Umbilical cord (tissue), 2 donors: ENCODE measurements at places on chromosomes 7 and 10. TPM values are rescaled to one million over a fixed set of nuclear protein-coding genes. Genes with fewer than 3 reads are reported as not detected.
A peak's percentile ranks its signal among the peaks of the same experiment; 100 is the strongest.

The TMEM236 gene
- 1.2 TPM for total RNA-seq

The FAM237B gene
- 1.7 TPM for total RNA-seq

The PIK3CG gene
- total RNA-seq, result 10.6 TPM

The SEMA3A gene
- 10.4 TPM for total RNA-seq

The SAMD9 gene
- total RNA-seq, result 24.6 TPM

The CCDC172 gene
- 2.9 TPM for total RNA-seq

The GBX1 gene
- not detected for total RNA-seq

The ZNF800 gene
- 33.0 TPM for total RNA-seq

The TMEM196 gene
- 14.9 TPM for total RNA-seq

The HTRA1 gene
- 401 TPM for total RNA-seq

The CHN2 gene
- 20.2 TPM for total RNA-seq

DNA sequence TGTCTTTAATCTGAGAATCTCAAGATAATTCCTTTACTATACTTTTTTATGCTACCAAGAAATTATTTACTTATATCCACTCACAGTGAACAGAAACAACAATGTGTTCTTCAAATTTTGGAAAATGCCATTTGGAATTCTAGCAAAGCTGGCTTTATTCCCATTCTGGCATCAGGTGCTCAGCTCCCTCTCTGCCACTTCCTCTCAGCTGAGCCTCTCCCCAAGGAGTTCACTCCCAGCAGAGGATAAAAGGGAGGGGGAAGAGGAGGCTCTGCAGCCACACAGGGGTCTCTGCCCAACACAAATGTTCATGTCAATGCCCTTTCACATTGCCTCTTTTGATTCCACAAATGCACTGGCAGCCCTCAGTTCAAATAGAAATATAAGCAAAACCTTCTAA lies 116.9 kb downstream of the CPEB3 start:
- no peak for DNase-seq

DNA sequence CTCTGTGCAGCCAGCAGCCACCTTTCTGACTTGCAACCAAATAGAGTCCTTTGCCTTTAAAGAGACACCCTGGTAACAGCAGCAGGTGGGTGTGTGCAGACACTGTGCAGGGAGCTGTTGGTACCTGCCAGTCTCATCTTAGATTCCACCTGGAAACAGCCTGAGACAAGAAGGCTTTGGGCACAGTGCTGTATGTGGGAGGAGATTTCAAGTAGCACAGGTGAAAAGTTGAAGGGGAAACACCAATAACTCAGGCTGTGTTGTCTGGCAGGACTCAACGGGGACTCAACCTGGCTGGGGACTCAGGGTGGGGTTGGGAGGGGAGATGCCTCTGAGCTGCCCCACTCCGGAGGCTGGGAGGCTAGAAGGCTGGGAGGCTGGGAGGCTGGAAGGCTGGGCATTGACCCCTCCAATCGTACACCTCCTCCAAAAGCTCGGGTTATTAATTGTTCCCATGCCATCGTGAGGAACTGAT lies 6.7 kb downstream of the CPXM2 start:
- DNase-seq, result peak; percentile 32

- peak; percentile 13 for DNase-seq
Observed at GRCh38 chr7:90597563-90598253, 1.6 kb downstream of the CDK14 start.

DNA sequence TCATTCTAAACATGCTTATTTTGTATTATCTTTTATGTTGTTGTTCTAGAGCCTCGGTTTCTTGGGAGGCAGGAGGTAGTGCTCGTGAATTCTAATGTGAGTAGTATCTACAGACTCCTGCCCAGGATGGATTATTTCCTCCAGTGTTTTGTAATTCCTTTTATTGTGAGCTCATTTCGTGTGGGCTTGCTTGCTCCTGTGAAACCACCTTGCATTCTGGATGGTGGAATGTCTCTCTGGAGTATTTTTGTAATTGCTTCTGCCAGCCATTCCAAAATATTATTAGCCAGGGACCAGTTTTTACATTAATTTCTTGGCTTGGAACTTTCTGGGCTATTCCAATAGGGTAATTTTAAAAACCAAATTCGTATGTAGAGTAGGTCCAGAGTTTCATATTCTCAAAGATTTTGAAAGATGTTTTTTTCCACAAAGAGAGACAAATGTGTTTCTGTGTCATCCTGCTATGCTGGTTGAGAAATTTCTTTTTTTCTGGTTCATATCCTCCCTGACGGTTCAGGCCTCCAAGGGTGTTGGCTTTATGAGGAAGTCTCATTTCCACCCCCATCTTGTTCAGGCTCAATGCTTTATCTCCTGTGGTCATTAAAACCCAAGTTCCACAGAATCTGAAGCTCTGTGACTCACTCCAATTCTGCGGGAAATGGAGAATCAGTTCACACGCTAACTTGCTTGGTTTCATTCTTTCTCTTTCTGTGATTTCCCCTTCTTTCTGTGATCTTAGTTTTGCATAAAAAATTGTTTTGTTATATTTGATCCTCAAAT lies 41.7 kb upstream of the CALD1 start:
- peak; percentile 82 for DNase-seq

- no peak for DNase-seq
Observed at GRCh38 chr10:57353403-57354003, 914.2 kb downstream of the IPMK start.

GRCh38 chr10:34155812-34156211 lies 659.3 kb downstream of the PARD3 start:
- no peak for DNase-seq

DNA sequence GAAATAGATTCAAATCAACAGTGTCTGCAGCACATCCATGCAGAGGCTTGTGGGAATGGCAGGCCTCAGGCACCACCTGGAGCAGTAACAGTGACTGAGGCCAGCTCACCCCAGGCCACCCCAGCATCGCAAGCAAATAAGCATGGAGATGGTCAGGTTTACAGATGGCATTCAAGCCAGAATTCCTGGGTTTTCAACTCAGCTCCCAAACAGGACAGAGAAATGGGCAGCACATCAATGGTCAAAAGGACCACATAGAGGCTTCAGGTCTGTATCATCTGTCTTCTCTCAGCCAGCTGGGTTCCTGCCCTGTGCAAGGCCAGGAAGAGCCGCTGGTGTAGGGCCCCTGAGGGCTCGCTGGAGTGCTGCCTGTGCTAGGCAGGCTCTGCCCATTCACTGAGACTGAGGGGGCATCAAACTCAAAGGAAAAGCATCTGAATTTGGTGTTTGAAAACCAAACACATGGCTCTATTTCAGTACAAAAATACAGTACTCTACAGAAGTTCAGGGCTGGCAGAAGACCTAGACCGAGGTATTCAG lies 112.5 kb downstream of the KMT2E start:
- no peak for DNase-seq

GRCh38 chr7:152969335-152969734 lies 209.8 kb downstream of the ACTR3B start:
- no peak for DNase-seq

- DNase-seq, result no peak
Observed at GRCh38 chr7:105689067-105689819, 108.0 kb upstream of the EFCAB10 start.

DNA sequence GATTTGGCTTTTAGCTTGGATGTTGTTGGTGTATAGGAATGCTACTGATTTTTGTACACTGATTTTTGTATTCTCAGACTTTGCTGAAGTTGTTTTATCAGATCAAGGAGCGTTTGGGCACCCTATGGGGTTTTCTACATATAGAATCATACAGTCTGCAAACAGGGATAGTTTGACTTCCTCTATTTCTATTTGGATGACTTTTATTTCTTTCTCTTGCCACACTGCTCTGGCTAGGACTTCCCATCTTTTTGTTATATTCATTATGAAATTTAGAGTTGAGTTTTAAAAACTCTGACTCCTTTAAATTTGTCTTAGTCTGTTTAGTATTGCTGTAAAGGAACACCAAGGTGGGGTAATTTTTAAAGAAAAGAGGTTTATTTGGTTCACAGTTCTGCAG lies 4.7 kb downstream of the ZNF786 start:
- no peak for DNase-seq

- DNase-seq, result peak; percentile 80
Observed at GRCh38 chr10:57624856-57625592, 642.7 kb downstream of the IPMK start.

- no peak for DNase-seq
Observed at GRCh38 chr7:88458279-88458678, 151.6 kb upstream of the STEAP4 start.

- no peak for DNase-seq
Observed at GRCh38 chr10:106360870-106361269, 803.6 kb downstream of the SORCS1 start.

DNA sequence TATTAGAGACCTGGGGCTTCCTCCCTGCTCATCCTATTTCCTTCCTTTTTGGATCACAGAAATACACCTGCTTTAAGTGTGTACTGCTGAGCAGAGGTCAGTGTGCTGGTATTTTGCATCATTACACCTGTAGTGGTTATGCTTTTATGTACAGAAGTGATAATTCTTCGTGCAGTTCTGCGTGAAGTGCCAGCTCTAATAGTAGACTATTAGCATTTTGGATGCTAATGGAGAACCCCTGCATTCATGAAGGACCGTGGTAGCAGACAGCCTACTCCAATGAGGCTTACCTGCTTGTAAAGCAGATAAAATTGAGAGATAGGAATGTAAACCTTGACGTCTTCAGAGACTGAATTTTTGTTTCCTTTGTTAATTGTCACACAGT lies 114.3 kb downstream of the CDK14 start:
- no peak for DNase-seq

GRCh38 chr10:7696545-7696944 lies 6.6 kb upstream of the ITIH2 start:
- no peak for DNase-seq

DNA sequence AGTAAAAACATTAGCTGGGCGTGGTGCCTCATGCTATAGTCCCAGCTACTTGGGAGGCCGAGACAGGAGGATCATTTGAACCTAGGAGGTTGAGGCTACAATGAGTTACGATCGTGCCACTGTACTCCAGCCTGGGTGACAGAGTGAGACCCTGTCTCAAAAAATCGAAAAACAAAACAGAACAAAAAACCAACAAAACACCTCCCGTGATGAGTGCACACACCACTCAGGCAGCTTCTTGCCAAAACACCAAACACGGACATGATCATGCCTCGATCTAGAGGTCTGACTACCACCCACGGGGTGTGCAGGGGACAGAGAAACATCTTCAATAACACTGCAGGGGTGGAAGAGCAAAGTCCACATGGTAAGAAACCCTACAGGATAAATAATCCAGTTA lies 44.4 kb downstream of the AMZ1 start:
- DNase-seq, result no peak

DNA sequence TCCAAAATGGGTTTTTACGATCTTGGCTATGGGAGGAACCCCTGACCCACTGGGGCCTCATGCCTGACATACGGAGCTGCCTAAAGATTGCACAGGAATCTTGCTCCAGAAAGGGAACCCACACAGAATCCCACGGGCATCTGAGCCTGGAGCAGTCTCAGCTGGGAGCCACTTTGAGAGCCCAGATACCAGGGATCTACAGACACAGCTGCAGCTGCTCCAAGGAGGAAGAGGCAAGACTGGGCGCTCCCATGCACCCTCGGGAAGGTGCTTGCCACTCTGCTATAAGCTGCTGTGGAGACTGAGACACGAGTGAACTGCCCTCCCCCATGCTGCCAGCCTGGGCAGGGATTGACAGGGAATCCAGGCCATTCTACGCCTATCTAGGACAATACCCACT lies 202.5 kb downstream of the REEP3 start:
- DNase-seq, result peak; percentile 25

GRCh38 chr10:78756604-78757343 lies 312.0 kb upstream of the ZMIZ1 start:
- peak; percentile 96 for DNase-seq

DNA sequence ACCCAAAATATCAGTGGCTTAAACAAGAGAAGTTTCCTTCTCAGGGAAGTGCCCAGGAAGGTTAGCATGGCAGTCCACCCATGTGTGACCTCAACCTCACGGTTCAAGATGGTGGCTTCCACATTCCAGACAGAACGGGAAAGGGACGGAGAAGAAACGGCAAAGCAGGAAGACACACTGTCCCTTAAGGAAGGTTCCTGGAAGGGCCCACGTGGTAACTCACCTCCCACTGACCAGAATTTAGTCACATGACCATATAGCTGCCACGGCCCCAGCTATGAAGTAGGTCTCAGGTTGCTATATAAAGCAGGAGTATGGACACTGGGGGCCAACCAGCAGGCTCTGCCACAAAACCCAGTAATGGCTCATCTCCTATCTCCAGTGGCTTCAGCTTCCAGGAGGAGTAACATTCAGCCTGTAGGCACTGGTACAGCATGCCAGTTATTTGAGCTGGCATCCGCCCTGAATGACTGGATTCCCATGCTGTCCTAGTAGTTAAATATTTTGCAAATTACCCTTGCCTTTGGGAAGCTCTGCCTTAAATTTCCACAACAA lies 278.5 kb upstream of the KLF14 start:
- DNase-seq, result no peak

DNA sequence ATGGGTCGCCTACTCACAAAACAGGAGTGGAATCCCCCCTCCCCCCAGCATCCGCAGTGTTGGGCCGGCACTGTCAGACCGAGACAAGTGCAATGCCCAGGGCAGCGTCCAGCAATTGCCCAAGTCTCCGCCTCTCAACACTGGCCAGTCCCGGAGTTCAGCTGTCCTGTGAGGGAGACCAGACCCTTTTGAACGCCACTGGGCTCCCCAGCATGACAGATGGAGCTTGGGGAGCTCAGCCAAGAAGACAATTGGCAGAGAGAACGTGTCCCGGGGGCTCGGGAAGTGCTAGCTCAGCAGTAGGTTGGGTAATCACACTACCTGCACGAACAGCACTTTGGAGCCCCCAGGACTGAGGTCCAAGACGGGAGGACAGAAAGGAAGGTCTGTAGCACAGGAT lies 4.7 kb downstream of the COPS6 start:
- DNase-seq, result no peak

DNA sequence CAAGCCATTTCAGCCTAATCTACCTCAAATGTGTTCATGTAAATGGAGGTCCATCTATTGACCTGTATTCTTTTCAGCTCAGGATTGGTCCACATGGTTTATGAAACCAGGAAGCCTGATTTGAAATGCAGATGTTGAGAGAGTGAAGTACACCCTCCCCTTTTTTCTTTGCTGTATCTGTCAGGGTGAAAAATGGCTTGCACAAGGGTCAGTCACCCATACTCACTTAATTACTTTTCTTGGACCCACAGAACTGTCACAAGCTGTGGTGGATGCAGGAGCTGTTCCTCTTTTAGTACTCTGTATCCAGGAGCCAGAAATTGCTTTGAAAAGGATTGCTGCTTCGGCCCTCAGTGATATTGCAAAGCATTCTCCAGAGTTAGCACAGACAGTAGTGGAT lies 41.2 kb downstream of the SPAG6 start:
- DNase-seq, result no peak

DNA sequence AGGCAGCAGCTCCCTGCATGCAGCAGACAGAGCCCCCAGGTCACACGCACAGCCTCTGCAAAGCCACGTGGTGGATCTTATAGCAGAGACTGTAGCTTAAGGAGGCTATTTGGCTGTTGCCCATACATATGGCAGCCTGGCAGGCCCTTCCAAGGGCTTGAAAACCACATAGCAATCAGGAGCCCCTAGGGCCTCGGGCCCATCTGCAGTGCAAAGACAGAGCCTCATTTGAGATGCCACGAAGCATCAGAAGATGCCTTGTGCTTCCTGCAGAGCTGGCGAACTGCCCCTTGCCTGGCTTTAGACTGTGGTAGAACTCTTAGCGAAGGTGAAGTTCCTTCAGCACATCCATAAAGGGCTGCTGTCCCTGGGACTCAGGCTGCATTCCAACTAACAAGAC lies 309.9 kb downstream of the GRID1 start:
- no peak for DNase-seq
